ENCODE measurements at places on chromosomes 16 and 17.

DNA sequence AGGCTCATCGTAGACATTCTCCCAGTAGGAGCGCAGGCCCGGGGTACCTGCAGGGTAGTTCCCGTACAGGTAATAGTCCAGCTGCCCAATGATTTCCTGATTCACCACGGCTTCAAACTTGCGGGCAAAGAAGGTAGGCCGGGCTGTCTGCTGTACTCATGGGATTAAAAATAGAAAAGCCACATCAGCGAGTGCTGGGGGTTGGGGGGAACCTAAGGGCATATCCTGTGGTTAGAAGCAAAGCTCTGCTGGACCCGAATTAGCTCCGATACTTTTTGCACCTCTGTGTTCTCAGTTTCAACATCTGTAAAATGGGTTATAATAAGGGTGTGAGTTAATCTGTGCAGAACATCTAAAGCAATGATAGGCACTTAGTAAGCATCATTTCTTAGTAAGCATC lies 336.2 kb downstream of the XYLT1 start:
- DNase-seq: no peak

- DNase-seq: no peak
These were observed 21.2 kb upstream of the HOXB9 start for GRCh38 chr17:48647103-48647962.

DNA sequence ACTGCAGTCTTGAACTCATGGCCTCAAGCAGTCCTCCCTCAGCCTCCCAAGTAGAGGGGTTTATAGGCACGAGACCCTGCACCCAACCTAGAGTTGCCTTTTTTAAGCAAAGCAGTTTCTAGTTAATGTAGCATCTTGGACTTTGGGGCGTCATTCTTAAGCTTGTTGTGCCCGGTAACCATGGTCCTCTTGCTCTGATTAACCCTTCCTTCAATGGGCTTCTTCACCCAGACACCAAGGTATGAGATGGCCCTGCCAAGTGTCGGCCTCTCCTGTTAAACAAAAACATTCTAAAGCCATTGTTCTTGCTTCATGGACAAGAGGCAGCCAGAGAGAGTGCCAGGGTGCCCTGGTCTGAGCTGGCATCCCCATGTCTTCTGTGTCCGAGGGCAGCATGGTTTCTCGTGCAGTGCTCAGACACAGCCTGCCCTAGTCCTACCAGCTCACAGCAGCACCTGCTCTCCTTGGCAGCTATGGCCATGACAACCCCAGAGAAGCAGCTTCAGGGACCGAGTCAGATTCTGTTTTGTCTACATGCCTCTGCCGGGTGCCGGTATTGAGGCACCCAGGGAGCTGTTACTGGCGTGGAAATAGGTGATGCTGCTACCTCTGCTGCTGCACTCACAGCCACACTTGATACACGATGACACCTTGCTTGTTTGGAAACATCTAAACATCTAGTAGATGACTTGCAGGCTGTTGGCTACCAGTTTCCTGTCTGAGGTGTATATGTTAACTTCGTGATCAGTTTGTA lies 3.3 kb downstream of the RPL13 start:
- DNase-seq: no peak

DNA sequence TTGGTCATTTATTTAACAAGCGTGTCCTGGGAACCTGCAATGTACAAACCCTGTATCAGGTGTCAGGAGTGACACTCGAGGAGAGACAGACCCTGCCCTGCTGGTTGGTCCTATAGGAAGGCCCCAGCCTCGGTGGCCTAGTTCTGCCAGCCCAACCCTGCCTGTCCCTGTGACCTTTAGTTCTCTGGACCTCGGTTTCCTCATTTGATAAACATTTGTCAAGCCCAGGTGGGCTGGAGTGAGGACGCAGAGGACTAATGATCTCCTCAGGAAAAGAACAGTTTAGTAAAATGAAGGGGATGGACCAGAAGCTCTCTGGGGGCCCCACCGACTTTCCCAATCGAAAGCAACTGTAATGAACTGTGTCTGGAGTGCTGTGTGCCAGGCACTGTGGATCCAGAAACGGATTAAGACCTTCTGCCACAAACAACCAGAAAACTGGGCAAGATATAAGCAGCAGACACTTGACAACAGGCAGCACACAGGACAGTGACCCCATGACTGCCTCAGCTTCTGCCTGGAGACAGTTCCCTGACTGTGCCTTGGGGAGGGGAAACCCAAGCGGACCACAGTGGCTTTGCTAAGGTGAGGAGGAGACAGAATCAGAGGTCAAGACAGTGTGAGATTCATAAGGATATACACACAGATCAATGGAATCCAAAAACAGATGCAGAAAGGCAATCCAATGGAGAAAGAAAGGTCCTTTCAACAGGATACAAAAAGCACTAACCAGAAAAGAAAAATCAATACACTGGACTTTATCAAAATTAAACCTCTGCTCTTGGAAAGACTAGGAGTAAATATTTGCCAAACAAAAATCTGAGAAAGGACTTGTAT lies 8.8 kb downstream of the PRCD start:
- DNase-seq: no peak

DNA sequence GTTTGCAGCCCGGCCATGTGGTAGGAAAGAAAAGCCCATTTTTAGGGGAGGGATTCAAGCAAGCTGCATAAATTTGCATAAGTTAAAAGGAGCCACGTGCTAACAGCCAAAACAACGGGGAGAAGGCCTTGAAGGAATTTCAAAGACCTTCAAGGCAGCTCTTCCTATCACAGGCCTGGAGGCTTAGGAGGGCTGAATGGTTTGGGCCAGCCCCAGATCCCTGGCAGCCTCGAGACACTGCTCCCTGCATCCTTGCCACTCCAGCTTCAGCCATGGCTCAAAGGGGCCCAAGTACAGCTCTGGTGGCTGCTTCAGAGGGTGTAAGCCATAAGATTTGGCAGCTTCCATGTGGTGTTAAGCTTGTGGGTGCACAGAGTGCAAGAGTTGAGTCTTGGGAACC lies 22.6 kb downstream of the PRDM7 start:
- no peak for DNase-seq

- DNase-seq: no peak
These were observed 221.5 kb upstream of the SOX9 start for GRCh38 chr17:71899317-71899716.

DNA sequence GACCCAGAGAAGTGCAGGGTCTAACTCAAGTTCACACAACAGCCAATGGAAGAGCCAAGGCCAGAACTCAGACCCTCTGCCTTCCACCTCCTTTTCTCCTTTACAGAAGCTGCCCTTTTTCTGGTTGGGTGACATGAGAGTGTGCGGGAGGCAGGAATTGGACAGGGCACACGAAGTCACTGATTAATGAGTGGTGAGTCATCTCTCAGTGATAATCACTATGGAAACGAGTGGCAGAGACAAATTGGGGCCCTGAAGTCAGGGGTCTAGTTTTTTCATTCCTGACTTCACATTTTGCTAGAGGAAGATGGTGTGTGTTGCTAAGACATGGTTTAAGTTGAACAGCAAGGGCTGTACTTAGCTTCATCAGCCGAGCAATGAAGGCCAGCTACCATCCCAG lies 312.7 kb upstream of the CCL2 start:
- no peak for DNase-seq

DNA sequence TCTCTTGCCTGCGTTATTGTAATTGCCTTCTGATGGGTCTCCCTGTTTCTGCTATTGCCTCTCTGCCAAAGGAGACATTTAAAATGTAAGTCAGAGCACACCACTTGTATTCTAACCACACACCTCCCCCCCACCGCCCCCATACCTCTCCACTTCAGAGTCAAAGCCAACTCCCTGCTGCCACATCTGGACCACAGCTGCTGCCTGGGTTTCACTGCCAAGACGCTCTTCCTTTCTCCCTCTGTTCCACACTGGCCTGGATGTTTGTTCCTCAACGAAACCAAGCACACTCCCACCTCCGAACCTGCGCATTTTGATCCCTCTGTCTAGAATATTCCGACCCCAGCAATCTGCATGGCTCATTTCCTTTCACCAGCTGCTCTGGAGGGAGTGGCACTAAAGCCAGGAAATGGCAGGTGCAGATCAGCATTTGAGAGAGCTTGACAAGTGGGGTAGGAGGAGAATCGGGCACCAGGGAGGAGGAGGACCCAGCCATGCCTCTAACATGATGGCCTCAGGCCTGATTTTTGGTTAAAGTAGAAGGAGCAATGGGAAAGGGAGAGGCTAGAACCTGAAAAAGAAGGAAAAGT lies 92.4 kb upstream of the HS3ST2 start:
- DNase-seq: no peak

Measured in trophoblast cell (in vitro differentiated cells and primary cell).